ENCODE measurements at places on chromosomes 12 and 14.
A peak's percentile ranks its signal among the peaks of the same experiment; 100 is the strongest.

DNA sequence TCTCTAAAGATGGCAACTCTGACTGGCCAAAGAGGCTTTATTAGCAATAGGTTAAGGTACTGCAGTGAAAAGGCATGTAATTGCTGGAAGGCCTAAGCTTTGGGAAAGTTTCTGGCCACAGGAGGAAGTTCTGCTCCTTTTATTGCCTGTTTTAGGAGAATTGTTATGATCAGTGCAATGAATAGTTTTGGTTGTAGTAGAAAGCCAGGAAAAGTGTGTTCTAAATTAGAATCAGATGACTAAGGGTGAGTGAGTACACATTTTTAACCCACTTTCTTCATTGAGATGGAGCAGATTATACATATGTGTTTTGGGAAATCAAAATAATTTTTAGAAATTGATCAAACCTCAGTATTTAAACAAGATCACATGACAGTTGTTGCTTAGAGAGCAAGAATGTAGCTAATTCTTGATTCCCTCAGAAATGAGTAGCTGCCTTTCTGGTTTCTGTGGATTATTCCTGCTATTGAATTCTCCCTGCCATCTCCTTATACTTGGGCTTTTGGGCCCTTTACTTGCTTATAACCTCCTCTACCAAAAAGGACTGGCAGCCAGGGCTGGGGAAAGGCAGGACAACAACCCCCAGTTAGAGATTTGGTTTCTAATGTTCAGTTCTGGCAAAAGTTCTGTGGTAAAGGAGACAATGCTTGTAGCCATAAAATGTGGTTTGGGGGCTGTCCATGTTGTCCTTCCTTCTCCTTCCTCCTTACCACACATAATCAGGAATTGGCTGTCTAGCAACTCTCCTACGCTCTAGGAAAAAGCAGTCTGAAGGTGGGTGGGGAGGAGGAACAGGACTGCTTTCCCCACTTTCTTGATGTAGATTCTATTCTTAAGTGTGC, 217.1 kb downstream of the SLC38A4 start:
- no peak for DNase-seq

GRCh38 chr12:133215724-133216123, 20.0 kb downstream of the ANHX start:
- DNase-seq: no peak

GRCh38 chr12:8658346-8658745, 4.3 kb downstream of the MFAP5 start:
- DNase-seq: no peak

GRCh38 chr12:2190085-2190484, 137.3 kb downstream of the CACNA1C start:
- no peak for DNase-seq

- DNase-seq: no peak
Measured at GRCh38 chr12:70759161-70759918, 122.1 kb upstream of the PTPRB start.

DNA sequence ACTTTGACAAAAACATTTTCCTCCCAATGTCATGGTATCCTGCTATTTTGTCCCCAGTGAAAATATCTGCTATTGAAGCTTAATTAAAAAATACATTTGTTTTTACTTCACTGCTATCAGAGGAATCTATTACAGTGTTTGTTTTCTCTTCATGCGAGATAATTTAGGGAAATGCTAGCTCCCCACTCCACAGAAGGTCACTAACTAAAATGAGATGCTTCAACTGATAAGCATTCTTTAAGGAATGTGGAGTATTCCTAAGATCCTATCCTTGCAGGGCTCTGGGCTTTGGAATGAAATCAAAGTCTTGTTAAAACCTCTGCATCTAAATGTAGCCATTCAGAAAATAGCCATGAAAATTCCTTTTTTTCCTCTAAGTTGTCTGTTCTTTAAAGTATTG, 39.5 kb downstream of the PAX9 start:
- DNase-seq: no peak

DNA sequence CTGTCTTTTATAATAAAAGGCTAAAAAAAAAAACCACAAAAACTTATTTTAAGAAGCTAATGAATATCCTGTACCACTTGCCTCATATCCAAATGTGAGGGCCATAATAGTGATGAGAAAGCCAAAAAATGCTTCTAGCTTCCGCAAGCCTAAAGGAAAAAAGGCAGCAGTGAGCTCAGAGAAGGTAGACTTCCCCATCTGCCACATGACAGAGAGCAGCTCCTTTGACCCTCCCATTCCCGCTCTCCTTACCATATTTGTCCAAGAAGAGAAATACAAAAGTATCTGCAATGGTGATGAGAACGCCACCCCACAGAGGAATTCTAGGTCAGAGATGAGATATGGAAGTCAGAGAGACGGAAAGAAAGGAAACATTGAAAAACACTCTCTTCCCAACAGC, 27.1 kb downstream of the SLC11A2 start:
- no peak for DNase-seq

- DNase-seq: no peak
Measured at GRCh38 chr12:46230306-46230705, 38.5 kb downstream of the SLC38A1 start.

DNA sequence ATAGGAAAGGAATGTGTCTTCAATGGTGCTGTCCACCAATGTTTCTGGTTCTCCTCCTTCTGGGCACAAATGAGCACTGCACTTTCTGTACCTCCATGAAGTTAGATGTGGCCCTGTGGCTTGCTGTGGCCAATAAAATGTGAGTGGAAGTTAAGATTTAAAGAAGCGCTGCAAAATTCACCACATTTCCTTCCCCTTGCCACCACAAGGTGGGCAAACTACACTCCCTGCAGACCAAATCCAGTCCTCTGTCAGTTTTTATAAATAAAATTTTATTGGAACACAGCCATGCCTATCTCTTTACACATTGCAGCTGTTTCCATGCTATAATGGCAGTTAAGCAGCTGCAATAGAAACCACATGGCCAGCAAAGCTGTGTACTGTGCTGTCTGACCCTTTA, 141.4 kb upstream of the TMPO start:
- DNase-seq: no peak

GRCh38 chr14:50357753-50358395, 38.8 kb downstream of the CDKL1 start:
- DNase-seq: no peak

- DNase-seq: no peak
Measured at GRCh38 chr12:9897535-9897934, 16.2 kb downstream of the KLRF2 start.

DNA sequence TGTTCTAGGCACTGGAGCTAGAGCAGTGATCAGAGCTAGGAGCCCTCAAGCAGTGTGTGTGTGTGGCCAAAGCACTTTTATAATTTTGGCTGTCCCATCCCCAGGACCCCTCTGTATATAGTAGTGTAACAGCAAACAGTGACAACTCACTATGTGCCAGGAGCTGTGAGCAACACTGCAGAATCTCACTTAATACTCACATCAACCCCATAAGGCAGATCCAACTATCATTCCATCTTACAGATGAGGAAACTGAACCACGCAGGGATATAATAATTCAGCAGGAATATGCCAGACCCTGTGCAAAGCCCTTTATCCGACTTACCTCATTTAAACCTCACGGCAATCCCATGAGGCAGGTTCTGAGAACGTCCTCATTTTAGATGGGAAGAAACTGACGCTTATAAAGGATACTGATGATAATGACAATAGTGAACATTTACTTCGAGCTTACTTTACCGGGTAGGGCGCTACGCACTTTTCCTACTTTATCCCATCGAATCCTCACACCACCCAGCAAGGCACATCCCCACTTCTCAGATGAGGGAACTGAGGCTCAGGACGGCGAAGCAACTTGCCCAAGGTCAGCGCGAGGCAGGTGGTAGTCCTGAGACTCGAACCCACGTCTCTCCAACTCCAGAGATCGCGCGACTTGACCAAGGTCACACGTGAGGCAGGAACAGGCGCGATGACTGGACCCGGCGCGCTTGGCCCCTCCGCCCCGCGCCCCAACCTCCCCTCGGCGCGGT, 687 bp downstream of the RAB35 start:
- no peak for DNase-seq

DNA sequence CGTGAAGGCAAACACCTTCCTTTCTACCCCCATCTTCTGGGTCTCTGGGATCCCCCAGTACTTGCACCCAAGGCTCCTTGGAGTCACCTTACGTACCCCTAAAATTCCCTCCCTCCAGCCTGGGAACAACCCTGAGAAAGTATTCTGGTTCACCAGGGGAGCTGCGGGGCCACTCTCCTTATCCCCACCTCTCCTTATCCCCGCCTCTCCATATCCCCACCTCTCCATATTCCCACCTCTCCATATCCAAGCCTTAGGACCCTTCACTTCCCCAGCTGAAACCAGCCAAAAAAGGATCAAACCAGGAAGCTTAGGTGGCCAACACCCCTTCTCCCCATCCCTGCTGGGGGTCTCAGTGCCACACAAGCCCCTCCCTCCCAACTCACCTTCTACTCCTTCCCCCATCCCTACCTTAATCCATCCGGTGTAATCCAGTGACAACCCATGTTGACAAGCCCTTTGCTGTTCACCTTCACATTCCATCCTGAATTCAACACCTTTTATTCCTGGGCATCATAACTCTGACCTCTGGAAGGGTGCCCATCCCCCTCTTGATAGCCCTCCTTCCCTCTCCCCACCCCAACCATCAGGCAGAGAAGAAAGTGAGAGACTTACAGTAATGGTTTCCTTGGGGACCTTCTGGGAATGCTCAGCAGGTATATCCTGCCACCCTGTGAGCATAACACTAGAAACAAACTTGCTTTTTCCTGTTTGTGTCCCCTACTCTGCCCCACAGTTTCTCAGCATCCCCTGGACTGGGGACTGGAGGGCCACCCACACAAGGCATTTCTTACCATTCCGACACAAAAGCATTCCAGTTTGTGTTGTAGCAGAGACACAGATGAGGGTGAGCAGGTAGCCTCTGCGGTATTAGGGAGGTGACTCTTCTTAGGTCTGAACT, 1.6 kb upstream of the MSI1 start:
- DNase-seq: no peak

- DNase-seq: no peak
Measured at GRCh38 chr12:13816394-13816793, 165.0 kb downstream of the GRIN2B start.

- DNase-seq: peak; percentile 90
Measured at GRCh38 chr12:52372216-52373154, 5.2 kb upstream of the KRT85 start.

GRCh38 chr12:47779943-47780504, 7.0 kb downstream of the SLC48A1 start:
- DNase-seq: no peak

DNA sequence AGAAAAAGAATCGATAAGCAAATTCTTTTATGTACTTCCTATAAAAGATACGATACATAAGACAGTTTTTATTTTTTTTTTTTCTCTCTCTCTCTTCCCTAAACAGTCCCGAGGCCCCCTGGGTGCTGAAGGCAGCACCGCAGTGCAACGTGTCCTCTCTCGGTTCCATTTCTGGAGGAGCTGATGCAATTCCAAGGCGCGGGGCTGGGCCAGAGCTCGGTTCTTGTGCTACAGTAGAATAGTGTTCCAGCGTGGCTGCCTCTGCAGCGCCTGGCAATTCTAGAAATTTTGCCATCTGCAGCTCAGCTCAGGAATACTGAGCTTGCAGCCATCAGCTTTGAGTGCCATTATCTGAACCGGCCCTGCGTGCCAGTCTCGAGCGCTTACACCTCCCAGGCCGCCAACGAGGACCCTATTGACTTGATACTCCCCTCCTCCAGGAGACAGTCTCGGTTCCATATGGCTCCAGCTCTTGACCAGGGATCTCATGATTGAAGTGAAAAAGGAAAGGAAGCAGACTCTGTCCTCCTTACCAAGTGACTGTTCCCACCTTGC, 630 bp downstream of the ALDH1L2 start:
- peak; percentile 33 for DNase-seq

DNA sequence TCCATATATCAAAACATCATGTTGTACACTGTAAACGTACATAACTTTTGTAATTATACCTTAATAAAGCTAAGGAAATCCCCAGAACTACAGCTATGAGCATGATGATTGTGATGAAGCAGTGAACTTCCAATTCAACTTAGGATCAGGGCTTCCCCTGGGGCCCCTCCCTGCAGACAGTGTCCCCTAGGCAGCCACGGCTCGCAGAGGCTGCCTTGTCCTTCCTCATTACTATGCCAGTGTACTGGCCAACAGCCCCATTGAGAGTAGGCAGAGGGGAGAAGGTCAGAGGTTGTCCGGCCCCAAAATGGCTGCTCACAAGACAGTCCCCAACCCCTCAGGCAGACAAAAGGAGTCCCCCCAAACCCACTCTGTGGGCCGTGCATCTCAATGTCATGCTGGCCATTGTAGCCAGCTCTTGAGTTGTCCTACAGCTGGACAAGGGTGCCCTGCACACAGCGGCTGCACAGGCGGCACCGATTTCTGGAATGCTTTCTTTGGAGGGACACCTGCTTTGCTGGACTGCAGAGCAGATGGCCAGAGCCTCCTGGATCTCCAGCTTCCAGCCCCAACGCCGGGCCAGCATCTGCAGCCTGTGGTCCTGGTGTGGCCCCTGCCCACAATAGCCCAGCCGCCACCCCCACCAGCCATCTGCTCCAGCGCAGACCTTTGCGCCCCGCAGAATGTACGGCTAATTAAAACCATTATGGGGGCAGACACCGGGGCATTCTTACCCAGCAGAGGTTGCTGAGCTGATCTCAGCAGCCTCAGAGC, 46.1 kb downstream of the NIN start:
- DNase-seq: no peak

- no peak for DNase-seq
Measured at GRCh38 chr12:7271893-7272514, 31.9 kb upstream of the ACSM4 start.

- no peak for DNase-seq
Measured at GRCh38 chr14:42703501-42703900, 1096.8 kb downstream of the LRFN5 start.

- no peak for DNase-seq
Measured at GRCh38 chr12:89731089-89731488, 22.5 kb upstream of the ATP2B1 start.

- DNase-seq: no peak
Measured at GRCh38 chr12:5521456-5522325, 89.8 kb downstream of the NTF3 start.

GRCh38 chr12:67052981-67053380, 216.2 kb upstream of the CAND1 start:
- no peak for DNase-seq

DNA sequence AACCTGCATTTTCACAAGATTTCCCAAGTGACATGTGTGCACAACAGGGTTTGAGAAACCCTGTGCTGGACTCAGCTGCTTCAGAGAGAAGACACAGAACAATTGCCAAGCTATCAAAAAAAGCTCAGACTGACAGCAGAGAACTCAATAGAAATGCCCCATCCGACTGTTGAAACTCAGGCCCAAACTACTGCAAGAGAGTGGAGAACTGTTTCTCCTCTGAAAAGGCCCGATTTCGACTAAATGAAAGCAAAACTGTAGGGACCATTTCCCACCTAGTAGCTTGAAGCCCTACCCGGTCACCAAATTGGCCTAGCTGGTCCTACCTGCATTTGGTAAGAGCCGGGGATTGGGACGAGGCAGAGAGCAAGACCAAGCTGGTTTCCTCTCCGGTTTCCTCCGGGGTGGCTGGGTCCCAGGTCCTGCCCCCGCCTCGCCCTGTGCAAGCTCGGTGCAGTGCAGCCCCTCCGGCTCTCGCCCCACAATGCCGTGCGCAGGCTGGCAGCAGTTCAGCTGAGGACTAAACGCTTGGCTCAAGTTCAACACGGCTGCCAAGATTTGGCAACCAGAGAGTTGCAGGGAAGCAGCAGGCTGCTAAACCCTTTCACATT, 1180.6 kb downstream of the VRK1 start:
- DNase-seq: peak; percentile 79

Data from mucosa of gallbladder (tissue), 1 donor.